D341Med (cell line): ENCODE measurements at places on chromosomes 11 and 22.

DNA sequence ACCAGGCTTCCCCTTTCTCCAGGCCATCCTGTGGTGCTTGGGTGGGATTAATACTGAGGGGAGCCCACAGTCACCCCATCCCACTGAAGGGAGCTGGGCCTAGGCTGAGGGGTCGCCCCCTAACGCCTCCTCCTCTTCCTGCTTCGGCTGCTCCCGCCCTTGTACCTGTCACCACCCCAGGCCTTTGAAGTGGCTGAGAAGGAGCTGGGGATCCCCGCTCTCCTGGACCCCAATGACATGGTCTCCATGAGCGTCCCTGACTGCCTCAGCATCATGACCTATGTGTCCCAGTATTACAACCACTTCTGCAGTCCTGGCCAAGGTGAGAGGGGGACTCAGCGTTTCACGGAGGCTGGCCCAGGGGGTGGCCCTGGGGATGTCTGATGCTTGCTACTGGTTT is 6.1 kb downstream of the MICALL1 start:
- no peak for DNase-seq

DNA sequence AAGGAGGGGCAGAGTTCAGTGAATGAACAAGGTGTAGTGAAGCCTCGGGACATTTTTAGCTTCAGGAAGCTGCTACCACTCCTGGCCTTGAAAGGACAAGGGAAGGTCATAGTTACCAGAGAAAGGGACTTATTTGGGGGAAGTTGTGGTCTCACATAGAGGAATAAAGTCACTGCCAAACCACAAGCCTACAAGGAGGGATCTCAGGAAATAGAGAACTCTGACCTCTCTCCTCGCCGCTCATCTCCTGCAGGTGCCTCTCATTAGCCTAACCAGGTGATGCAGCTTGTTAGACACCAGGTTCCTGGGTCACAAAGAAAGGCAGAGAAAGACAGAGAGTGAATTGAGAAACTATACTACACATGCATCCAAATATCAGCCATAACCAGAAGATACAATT is 14.3 kb upstream of the TOLLIP start:
- no peak for DNase-seq

- no peak for DNase-seq
These were observed 700 bp upstream of the DEPDC5 start for GRCh38 chr22:31753005-31753633.

GRCh38 chr11:1869427-1870325 is 16.8 kb downstream of the LSP1 start:
- peak; percentile 64 for DNase-seq

GRCh38 chr11:108206969-108207682 is 15.3 kb downstream of the NPAT start:
- DNase-seq, result no peak
